ENCODE measurements at places on chromosomes 5 and 9.

DNA sequence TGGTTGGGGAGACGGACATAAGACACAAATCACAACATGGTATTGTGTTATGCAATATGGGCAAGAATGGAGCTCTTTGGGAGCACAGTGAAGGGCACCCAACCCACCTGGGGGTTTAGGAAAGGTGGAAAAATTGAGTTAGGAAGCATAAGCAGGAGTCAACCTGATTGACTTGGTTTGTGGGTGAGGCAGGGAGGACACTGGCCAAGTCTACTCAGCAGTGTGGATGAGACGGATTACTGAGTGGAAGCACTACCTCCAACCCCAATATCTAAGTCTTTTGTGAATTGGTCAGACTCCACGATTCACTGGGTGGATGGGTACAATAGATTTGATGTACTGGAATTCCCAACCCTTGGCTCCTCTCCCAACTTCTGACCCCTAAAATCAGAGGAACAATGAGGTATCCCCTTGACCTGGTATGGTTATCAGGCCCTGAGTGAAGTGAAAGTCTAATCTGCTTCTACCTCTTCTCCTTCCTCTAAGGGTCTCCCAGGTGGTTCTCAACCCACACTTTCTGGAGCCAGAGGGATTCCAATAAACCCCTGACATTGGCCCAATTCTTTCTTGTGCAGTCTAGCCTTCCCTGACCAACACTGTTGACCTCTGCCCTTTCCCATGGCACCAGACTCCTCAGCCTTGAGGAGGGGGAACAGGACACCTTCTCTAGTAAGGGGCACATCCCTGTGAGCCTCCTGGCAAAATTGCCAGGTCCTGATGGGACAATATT, 5.2 kb downstream of the EGR1 start:
- no peak for DNase-seq

GRCh38 chr5:180915924-180916323, 17.0 kb downstream of the BTNL8 start:
- DNase-seq, result no peak

GRCh38 chr5:34452170-34452828, 203.8 kb upstream of the RAI14 start:
- no peak for DNase-seq

DNA sequence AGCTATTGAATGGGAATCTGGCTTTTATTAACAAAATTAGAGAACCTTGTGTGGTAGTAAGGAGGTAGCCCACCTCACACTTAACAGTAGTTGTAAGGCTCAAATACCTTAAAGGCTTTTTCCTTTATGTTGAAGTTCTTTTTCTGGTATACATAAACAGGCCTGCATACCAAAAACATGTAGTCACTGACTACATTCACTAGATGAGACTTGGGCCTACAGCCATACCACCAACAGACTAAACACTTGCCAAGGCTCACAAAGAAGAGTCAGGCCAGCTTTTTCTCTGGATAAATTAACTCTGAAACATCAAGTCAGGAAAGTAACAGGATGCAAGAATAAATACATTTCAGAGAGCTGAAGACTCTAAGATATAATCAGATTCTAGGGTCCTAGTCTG, 78.6 kb upstream of the MPDZ start:
- DNase-seq, result no peak

DNA sequence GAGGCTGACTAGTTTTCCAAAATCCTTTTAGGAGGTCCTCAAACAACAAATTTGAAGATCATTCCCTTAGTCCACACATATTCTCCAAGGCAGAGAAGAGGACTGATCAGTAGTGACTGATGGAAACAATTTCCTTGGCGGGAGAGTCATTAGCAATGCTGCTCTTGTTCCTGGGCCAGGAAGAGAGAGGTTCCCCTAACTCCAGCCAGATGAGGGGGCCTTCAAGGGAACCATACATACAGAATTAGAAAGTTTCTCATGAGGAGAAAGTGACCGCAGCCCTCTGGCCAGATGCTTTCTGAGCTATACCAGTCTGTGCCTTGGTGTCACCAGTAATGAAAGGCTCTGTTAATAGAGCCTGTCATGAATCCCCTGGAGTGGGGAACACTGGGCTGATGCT, 539.4 kb downstream of the BNC2 start:
- DNase-seq, result no peak

DNA sequence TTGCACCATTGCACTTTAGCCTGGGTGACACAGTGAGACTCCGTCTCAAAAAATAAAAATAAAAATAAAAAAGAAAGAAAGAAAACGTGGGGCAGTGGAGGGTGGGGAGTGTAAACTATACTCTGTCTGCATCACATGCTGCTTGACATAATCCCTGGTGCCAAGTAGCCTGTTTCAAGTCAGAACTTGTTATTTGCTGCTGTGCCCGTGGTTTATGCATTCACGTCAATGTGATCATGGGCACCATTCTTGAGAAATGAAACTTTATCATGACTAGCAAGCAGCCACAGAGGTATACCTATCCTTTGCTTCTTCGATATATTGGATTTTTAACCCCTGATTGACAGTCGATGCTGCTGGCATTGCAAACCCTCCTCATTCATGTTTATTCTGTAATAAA, 4.1 kb upstream of the SMU1 start:
- DNase-seq, result no peak

GRCh38 chr5:116289276-116289675, 204.5 kb downstream of the COMMD10 start:
- DNase-seq, result no peak

- no peak for DNase-seq
These were observed 340.0 kb downstream of the GABRG2 start for GRCh38 chr5:162407614-162408013.

- no peak for DNase-seq
These were observed 12.9 kb downstream of the HAVCR1 start for GRCh38 chr5:157046041-157046440.

DNA sequence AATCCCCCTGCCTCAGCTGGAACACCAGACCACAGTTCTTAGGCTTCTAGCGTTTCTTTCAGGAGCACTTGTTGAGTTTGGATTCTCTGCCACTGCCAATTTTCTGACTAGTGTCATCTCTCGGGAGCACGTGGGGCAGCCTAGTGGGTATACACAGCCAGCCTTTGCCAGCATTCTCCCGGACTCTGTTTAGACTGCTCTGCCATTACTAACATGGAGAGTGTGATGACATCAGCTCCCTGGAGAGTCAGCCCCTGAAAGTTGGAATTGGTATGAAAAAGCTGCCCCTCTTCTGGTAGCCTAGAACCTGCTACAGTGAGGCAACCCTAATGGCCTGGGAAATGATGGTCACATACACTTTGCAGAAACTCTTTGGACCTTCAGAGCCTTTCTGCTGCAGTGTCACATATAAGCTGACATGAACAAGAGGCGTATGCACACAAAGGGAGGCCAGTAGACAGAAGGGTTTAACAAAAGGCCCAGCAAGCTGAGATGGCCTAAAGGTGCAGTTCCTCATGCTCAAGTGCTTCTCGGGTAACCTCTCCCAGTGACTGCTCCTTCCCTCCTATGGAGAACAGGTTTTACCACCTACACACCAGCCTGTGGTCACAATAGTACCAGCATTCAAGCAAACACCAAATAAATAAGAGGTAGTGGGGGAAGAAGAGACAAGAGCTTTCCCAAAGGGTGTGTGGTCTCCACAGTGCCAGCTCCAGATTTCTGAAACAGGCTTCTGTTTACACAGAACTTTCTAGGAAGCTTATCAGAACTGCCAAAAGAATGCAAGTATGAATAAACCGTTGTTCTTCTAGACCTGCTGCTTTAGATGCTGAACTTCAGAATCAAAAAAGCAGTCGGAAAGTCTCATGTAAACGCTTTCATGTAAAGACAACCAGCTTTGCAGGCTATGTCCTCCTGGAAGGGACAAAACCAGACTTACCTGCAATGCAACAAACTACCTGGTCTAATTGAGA, 16.5 kb downstream of the SPACA9 start:
- no peak for DNase-seq

GRCh38 chr9:38186404-38187115, 117.5 kb upstream of the SHB start:
- no peak for DNase-seq

- no peak for DNase-seq
These were observed 208.9 kb upstream of the PRR16 start for GRCh38 chr5:120255214-120255613.

- no peak for DNase-seq
These were observed 385.8 kb upstream of the PCSK5 start for GRCh38 chr9:75504721-75505120.

DNA sequence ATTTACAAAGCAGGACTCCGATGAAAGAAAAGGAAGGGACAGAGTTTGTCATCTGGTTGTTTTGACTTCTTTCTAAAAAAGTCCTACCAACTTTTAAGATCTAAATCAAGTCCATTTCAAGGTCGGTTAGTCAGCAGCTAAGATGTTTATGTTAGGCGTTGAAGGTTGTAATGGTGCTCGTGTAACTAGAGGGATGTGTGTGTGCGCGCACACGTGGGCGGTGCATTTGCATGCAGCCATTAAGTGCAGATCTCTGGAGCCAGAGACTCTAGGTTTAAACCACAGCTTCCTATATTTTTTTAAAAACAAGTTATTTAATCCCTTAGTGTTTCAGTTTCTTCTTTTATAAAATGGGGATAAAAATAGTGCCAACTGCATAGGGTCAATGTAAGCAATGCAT, 77.0 kb upstream of the SMIM32 start:
- no peak for DNase-seq

DNA sequence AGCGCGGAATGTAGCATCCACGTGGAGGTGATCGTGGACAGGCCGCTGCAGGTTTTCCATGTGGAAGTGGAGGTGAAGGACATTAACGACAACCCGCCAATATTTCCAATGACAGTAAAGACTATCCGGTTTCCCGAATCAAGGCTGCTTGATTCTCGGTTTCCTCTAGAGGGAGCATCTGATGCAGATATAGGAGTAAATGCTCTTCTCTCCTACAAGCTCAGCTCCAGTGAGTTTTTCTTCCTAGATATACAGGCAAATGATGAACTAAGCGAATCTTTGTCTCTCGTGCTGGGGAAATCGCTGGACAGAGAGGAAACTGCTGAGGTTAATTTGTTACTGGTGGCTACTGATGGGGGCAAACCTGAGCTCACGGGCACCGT, 598 bp downstream of the PCDHA2 start:
- DNase-seq, result no peak

DNA sequence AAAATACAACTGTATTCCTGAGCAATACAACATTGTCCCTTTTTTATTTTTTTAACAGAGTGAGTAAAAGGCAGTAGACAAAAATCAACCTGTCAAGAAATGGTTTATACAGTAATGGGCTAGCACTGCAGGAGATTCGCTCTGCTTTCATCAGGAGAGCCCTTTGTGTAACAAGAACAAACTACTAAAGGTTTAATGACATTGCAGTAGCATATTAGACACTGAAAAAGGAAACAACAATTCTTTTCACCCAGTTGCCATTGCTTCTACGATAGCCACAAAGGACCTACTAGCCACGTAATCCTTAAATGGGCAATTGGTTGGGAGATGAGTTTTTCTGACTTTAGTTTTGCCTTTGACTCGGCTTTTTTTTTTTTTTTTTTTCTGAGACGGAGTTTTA, 319.8 kb upstream of the TRPM3 start:
- no peak for DNase-seq

- no peak for DNase-seq
These were observed 21.6 kb downstream of the RAB14 start for GRCh38 chr9:121179930-121180681.

DNA sequence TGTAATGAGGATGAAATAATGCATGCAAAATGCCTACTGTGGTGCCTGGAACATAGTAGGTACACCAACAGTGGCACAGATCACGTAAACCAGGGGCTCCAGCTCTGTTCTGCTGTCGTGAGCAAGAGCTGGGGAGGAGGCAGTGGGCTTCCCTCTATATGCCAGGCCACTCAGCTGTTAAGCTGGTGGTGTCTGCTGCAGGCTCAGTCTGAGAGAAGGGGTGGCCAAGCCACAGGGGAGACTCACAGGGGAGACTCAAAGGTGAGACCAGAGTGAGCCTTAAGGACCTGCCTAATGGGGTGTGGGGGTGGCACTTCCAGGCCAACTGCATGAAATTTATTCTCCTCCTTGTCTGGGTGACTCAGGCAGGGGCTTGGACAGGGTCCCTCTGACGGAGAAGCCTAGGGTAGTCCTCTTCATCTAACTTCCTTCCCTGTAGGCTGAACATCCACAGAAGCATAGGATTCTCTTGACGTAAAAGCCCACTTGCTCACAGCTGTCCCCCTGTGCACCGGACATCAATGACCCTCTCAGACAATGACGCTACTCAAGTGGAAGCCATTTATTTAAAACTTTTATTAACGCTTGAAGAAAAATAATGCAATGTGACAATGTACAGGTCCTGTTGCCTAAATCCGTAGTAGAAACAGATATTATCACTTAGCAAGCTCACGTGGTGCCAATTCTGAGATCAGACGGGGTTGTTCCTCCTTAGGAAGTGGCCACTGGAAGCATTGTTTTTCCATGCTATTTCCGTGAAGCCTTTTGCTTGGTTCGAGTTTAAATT, 13.9 kb downstream of the STC2 start:
- DNase-seq, result no peak

DNA sequence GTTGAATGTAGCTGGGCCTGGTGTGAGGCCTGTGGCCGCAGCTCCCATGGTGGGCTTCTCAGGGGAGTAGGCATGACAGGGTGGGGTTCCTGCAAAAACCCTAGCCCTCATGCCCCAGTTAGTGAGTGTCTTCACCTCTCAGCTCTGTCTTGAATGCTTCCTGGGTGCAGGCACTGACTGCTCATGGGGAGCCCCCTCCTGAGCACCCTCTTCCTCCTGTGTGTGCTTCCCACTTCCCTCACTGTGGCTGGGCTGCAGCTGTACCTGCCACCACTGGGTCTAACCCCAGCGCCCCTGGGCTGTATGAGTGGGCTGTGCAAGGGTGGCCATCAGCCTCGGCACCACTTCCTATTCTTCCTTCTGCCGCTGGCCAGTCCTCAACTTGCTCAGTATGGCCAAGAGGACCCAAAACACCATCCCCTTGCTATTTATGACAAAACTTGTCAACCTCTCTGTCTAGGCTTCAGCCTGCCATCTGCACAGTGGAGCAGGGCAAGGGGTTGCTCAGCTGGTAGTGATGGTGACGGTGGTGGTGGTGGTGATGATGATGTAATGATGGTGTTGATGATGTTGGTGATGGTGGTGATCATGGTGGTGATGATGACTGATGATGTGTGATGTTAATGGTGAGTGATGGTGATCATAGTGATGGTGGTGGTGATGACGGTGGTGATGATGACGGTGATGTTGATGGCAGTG, 67.5 kb downstream of the RXRA start:
- no peak for DNase-seq

DNA sequence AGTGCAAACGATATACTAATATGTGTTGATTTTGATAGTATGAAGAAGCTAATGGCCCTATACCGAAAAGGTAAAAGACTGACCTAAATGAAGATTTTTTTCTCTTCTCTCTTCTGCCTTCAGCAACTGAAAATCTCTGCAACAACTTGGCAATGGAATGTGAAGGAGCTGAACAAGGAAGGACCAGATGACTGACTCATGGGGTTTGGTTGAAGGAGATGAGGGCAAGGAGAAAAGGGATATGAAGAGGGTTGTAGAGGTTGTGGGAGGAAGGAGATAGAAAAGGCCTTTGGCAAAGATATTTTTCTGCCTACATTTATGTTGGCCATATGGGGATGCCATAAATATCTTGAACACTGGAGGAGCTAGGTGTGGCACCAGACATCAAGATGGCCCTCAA, 129.7 kb upstream of the CHD1 start:
- DNase-seq, result no peak

GRCh38 chr5:170355601-170356098, 33.5 kb downstream of the KCNMB1 start:
- no peak for DNase-seq
